ENCODE measurements at places on chromosomes 12 and 14.

- DNase-seq, result no peak
These were observed 5.6 kb upstream of the SYNJ2BP start for GRCh38 chr14:70422538-70422937.

DNA sequence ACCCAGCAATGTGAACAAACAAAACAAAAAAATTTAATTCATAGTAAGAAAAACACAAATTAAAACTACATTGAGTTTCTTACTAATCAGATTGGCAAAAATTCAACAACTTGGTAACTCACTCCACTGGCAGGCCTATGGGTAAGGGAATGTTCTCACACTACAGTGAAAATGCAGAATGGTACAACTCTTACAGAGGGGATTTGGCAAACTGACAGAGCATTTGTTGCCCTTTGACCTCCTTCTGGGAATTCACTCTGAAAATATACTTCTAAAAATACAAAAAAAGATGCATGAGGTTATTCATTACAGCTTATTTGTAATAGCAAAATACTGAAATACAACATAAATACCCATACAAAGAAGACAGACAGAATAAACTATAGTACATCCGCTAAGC is 32.8 kb downstream of the ABCD2 start:
- DNase-seq, result no peak

GRCh38 chr14:99716091-99716849 is 32.2 kb downstream of the CYP46A1 start:
- DNase-seq, result no peak

DNA sequence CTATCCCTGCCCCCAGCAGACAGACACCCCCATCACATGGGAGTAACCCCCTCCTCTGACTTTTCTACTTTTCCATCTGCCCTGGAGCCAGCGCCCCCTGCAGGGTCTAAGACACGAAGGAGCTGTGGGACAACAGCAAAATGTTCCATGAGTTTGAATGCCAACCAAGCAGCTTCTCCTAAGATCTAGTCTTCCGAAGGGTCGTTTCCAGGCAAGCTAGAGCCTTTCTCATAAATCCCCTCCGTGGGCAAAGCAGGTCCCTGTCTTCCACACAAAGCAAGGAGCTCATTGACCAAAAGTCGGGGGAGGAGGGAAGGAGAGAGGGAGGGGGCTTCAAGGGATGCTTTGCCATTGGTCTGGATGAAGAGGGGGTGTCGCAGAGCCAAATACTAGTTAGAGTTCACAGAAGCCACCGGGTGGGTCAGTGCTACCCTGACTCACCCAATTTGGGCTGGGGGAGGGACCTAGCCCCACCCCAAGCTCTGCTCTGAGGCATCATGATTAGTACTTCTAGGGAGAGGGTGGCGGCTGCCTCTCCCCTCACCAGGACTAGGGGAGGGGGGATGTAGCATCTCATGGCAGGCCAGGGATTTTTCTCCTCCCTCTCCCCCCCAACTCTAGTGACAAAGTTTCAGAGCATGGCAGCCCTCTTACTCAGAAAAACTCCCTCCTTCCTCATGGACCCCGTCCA is 1.6 kb downstream of the MSI1 start:
- no peak for DNase-seq

- DNase-seq, result no peak
These were observed 369.0 kb downstream of the DIO2 start for GRCh38 chr14:79842270-79842669.

GRCh38 chr12:80186727-80187217 is 87.4 kb downstream of the OTOGL start:
- no peak for DNase-seq

GRCh38 chr12:56957229-56958052 is at the start of gene RDH16:
RDH16 (minus strand) TSS chr12:56957608; CDS start chr12:56957462, 146 bp downstream.
- no peak for DNase-seq

DNA sequence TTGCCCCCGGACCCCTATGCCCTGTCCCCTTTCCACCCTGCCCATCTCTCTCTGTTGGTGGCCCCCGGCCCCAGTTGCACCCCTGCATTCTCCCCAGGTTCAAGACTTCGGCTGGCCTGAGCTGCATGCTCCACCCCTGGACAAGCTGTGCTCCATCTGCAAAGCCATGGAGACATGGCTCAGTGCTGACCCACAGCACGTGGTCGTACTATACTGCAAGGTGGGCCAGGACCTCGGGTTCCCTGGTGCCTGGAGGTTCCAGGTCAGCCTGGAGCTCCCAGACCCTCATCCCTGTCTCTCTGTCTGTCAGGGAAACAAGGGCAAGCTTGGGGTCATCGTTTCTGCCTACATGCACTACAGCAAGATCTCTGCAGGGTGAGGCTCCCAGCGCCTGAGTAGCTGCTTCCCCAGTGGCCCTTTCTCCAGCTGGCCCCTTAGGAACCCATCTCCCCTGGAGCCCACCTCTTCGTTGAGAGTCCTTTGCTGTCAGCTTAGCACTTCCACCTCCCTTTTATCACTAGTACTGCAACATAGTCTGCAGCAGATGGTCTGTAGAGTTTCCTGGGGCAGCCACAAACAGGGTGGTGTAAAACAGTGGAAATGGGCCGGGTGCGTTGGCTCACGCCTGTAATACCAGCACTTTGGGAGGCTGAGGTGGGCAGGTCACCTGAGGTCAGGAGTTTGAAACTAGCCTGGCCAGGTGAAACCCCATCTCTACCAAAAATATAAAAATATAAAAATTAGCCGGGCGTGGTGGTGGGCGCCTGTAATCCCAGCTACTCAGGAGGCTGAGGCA is 5.8 kb downstream of the TNS2 start:
- DNase-seq, result no peak

DNA sequence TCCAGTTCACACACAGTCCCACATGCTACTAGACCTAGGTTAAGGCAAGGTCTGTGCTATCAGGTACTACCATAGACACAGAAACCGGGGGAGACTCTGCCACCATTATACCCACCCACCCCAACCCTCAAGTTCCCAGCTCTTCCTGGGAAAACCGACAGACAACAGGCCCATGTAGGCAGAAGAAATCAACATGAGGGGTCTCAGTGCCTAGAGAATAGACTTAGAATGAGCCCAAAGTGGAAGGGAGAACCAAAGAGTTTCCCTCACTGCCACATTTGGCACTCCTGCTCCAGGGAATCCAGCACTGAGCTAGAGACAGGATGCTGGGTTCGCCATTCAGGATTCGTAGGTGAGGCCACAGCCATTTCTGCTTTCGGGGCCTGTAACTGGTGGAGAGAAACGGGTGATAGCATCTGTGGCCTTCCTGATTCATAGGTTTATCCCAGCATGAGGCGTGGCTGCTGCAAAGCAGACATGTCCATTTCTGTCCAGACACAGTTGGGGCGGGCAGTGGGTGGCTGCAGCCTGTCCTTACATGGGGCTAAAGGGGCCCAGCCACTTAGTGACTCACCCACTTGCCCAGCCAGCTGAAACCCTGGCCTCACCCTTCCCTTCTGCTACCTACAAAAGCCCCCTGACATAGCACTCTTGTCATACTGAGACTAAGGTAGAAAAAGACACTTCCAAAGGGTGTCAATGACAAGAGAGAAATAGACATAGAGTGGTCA is 69.4 kb downstream of the IRF2BPL start:
- no peak for DNase-seq

GRCh38 chr12:93670104-93670503 is 7.1 kb upstream of the CRADD start:
- DNase-seq, result no peak

DNA sequence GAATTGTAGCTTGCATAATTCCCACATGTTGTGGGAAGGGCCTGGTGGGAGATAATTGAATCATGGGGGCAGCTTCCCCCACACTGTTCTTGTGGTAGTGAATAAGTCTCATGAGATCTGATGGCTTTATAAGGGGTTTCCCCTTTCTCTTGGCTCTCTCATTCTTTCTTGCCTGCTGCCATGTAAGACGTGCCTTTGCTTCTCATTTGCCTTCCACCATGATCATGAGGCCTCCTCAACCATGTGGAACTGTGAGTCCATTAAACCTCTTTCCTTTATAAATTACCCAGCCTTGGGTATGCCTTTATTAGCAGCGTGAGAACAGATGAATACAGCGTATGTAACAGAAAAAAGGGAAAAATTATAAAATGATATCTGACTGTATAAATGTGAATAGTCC is 21.1 kb downstream of the C12orf71 start:
- DNase-seq, result no peak

GRCh38 chr14:91078095-91078737 is 17.8 kb upstream of the RPS6KA5 start:
- DNase-seq, result no peak

GRCh38 chr12:118358612-118359540 is 13.8 kb downstream of the TAOK3 start:
- no peak for DNase-seq

- DNase-seq, result no peak
These were observed 22.6 kb downstream of the TCTN1 start for GRCh38 chr12:110636516-110636915.

GRCh38 chr12:8078398-8078797 is 3.7 kb upstream of the NECAP1 start:
- DNase-seq, result no peak

DNA sequence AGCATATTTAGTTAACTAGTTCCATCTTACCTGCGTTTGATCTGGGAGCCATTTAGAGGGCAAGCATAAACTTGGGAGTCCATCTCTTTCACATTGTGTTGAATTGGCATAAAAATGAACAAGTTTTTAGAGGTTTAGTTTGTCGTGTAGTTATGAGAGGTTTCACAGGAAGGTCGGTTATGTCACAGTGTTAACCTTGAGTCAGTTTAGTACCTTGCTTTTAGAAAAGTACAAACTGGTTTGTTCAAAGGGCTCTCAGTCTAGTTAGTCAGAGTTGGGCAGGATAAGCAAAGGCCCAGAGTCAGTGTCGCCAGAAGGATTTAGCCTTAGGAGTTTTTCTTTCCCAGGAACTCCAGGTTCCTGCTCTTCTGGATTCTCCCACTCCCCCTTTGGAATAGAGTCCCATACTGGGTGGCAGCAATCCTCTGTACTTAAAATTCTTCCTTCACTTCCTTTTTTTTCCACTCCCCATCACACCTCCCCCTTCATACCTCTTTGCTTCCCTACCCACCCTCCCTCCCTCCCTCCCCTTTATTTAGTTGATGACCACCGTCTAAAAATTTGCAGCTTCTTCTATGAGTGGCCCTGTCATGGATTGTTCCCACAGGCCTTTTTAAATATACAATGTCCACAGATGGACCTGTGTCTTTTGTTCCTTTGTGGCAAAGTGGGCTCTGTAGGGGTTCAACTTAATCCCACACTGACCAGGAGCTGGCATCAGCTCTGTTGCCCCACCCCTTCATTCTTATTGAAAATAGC is 12.1 kb downstream of the PCBP2 start:
- DNase-seq, result no peak

DNA sequence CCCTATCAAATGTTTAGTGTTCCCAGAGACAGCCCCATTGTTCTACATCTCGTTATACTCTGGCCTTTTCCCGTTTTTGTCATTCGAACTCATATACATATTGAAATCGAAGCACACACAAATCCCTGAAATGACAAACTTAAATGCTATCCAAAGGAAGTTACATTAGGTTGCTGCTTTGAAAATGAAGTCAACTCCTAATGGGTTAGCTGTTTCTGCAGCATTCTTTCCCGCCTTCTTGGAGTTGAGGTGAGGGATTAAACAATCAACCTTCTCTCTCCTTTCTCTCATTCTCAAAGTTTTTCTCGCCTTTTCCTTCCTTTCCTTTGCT is 642 bp upstream of the PHC1 start:
- DNase-seq, result no peak

DNA sequence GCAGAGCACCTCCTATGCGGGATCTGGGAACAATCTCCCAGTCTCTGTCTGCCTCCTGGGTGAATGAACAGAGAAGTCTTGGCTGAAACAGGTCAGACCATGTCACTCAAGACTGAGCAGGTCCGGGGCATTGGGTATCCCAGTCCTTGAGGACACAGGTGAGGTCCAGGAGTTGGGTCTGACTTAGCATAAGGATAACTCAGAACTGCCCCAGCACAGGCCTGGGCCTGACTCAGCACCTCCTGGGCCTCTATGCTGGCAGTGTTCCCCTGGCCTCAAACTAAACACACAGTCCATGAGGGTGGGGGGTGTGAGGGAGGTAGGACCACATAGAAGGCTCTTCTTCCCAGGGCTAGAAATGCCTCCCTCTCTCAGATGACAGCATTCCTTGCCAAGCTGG is 1.5 kb upstream of the SDR9C7 start:
- DNase-seq, result no peak

DNA sequence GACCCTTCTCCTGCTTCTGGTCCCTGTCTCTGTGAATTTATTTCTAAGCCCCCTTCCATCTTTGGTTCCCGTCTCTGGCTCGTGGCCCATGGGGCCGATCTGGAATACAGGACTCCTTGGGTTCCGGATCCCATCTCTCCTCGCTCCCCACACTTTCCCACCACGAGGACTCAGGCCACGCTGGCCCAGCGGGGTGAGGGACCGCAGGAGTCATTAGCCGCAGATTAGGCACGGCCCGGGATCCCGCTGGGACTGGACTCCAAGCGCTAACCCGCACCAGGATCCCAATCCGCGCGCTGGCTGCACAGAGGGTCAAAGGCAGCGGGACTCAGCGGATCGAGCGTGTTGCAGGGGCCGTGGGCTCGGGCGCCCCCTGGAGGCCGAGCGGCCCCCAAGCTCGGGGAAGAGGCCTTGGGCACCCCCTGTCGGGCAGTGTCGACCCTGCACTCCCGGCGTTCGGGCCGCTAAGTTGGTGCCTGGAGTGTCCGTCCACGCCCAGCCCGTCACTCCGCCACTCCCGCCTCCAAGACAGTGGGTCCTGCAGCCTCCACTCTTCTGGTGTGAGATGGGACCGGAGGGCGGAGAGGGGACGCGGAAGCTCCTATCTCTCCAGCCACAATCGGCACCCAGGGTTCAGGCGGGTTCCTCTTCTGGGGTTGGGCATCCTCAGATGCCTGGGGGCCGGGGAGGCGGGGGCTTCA is 9.5 kb downstream of the SHMT2 start:
- DNase-seq, result peak; percentile 73

- no peak for DNase-seq
These were observed 184.5 kb downstream of the NUBPL start for GRCh38 chr14:31745741-31746140.

- no peak for DNase-seq
These were observed 40.4 kb downstream of the SLC8A3 start for GRCh38 chr14:70148351-70148750.

GRCh38 chr14:61923348-61923747 is 161.1 kb downstream of the SNAPC1 start:
- DNase-seq, result no peak

DNA sequence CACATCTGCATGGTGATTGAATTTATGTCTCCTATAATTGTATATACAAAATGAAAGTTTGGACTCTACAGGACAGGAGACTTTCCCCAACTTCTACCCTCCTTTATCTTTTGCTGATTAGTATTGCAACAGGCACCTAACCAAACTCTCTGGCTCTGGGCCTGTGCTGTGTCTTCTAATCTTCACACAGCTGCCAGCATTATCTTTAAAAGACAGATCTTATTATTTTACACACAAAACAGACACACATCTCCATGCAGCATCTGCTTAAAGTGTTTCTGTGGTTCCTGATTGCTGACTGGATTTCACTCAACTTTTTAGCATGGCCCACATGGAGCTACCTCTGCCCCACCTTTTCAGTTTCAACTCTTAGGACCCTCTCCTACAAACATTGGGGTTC is 154.9 kb upstream of the PELI2 start:
- no peak for DNase-seq

Data from cerebellar nuclear complex (tissue), 1 donor.